ENCODE measurements at places on chromosomes 6 and 20.

- no peak for DNase-seq
- peaks cover 6% of the 10 kb centered on the region for H3K4me1 ChIP-seq
- H3K27me3 ChIP-seq: peaks cover 21% of the 10 kb centered on the region
- H3K27ac ChIP-seq: no peak overlapping the region
- no peak overlapping the region for H3K4me3 ChIP-seq
- H3K36me3 ChIP-seq: no peaks in the 10 kb centered on the region
These were observed 123.4 kb downstream of the CEBPB start for GRCh38 chr20:50313827-50314677.

- peaks cover 50% of the 10 kb centered on the region for H3K4me1 ChIP-seq
- peak within 1 kb of the TSS; percentile 80 for H3K27ac ChIP-seq
- peak; percentile 81 for DNase-seq
- H3K36me3 ChIP-seq: peaks cover 19% of the 10 kb centered on the region
These were observed at the start of gene ITPR3 for GRCh38 chr6:33620856-33621710. Gene ITPR3 (plus strand): TSS chr6:33621322. CDS start chr6:33621603, 281 bp downstream.

- no peak for DNase-seq
- peaks cover 2% of the 10 kb centered on the region for H3K4me1 ChIP-seq
- no peaks in the 10 kb centered on the region for H3K27me3 ChIP-seq
- H3K4me3 ChIP-seq: no peak overlapping the region
- no peak overlapping the region for H3K27ac ChIP-seq
These were observed 420.5 kb upstream of the SOX4 start for GRCh38 chr6:21173031-21173430.

- no peak for DNase-seq
- no peaks in the 10 kb centered on the region for H3K36me3 ChIP-seq
- H3K4me1 ChIP-seq: no peaks in the 10 kb centered on the region
- H3K27me3 ChIP-seq: peaks cover 7% of the 10 kb centered on the region
- H3K4me3 ChIP-seq: no peak overlapping the region
These were observed 166.5 kb downstream of the KIF6 start for GRCh38 chr6:39558591-39559190.

DNA sequence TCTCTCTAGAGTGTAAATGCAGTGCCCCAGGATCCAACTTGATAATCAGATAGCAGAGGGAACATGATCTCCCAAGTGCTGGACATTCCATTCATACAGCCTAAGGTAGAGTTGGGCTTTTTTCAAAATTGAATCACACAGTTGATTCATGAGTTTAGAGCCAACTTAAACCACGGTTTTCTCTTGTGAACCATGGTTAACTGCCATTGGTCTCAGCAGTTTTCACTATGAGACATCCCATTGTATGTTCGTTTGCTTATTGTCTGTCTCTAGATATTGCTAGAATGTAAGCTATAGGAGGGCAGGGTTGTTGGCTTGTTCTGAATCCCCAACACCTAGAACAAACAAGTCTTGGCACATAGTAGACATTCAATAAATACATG lies 37.2 kb upstream of the TAF8 start:
- peak overlapping the region; percentile 71 for H3K27ac ChIP-seq
- no peaks in the 10 kb centered on the region for H3K27me3 ChIP-seq
- H3K4me1 ChIP-seq: peaks cover 77% of the 10 kb centered on the region
- no peak for DNase-seq
- H3K4me3 ChIP-seq: no peak overlapping the region
- peaks cover 24% of the 10 kb centered on the region for H3K36me3 ChIP-seq

DNA sequence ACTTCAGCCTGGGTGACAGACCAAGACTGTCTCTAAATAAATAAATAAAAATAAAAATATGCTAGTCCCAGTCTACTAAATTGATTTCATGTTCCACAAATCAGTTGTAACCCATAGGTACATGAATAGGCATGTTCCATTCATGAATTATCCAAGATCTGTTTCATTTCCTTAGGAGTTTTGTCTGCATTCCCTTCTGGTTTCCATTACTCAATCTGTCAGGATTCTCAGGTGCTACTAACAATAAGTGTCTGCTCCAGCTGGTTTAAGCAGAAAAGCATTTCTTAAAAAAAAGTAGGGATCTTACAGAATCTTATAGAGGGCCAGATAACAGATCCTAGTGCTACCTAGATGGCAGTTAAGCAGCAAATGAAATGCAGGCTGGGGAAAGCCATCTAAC lies 15.6 kb upstream of the PKIG start:
- H3K27ac ChIP-seq: no peak overlapping the region
- no peaks in the 10 kb centered on the region for H3K36me3 ChIP-seq
- H3K4me1 ChIP-seq: peaks cover 4% of the 10 kb centered on the region
- no peak overlapping the region for H3K4me3 ChIP-seq
- no peaks in the 10 kb centered on the region for H3K27me3 ChIP-seq

GRCh38 chr6:162854734-162855191 lies 127.0 kb downstream of the PACRG start:
- no peaks in the 10 kb centered on the region for H3K36me3 ChIP-seq
- H3K27ac ChIP-seq: no peak overlapping the region
- no peak for DNase-seq
- no peaks in the 10 kb centered on the region for H3K4me1 ChIP-seq
- no peaks in the 10 kb centered on the region for H3K27me3 ChIP-seq
